ENCODE measurements at places on chromosomes 1 and 21.

- DNase-seq, result no peak
Measured at GRCh38 chr1:175195281-175195680, 2.7 kb upstream of the KIAA0040 start.

- peak; percentile 23 for DNase-seq
Measured at GRCh38 chr1:158035976-158036583, 42.6 kb downstream of the KIRREL1 start.

DNA sequence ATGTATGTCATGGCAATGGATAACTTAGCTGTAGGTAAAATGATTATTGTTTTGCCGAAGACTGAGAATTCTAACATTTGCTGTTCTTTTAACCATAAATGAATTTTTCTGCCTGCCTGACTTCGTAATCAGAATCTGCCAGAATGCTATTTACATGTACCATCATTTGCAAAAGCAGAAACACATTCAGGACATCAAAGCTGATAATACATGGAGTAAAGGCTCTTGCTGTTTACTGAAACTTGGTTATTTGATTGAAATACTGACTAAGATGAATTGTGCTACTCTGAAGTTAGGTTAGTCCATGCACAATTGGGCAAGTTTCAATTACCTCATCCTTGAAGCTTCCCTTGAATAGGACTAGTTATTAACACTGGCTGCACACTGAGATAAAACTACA, 293.8 kb downstream of the PLA2G4A start:
- DNase-seq, result no peak

GRCh38 chr21:43758111-43758641, 17.9 kb downstream of the CSTB start:
- DNase-seq, result no peak

- no peak for DNase-seq
Measured at GRCh38 chr1:66521721-66522365, 12.1 kb upstream of the SGIP1 start.
